Central memory CD8-positive, alpha-beta T cell (primary cell): ENCODE measurements at places on chromosomes 7 and 10.

DNA sequence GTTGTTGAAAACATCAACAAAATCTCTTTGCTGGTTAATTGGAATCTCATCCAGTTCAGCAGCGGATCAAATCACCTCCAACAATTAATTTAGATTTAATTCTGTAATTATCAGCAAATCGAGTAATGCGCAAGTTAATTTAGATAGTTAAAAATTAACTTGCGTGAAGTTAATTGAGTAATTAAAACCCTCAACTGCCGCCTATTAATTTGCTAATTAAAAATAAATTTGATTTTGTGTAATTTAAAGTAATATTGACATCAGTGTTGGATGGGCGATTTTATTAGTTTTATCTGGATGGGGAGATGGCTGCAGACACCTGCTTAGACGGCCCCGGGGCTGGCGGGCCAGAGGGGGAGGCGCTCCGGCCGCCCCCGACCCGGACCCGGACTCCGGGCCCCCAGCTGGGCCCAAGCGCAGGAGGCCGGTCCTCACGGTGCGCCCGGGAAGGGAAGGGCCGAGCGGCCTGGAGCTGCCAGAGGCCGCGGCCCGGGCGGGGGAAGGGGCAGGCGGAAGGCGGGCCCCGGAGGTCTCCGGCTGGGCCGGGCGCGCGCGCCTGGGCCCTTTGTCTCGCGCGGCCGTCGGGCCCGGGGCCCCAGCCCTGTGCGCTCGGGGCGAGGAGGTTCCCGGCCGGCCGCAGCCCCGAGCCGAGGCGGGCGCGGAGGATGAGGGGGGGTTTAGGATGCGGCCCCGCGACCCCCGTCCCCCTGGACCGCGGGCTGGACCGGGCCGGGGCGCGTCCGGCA lies 3.3 kb upstream of the UNCX start:
- DNase-seq: no peak

GRCh38 chr10:92714872-92715271 lies 25.1 kb downstream of the HHEX start:
- no peak for DNase-seq

- DNase-seq: no peak
Measured at GRCh38 chr7:94160719-94161435, 156.7 kb upstream of the BET1 start.

DNA sequence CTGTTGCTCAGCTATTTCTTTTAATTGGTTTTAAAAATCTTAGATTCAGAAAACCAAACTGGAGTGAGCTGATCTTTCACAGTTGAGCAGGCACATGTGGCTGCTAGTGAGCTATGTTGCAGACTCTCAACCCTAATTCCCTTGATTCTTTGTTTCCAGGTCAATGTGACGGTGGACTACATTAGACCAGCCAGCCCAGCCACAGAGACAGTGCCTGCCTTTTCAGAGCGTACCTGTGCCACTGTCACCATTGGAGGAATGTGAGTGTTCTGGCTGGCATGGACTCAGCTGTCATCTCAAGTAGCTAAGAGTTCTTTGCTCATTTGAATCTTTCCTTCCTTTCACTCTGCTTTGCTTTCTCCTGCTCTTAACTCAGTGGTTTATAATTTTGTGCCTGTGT lies 187.1 kb downstream of the LRRC4 start:
- DNase-seq: no peak

DNA sequence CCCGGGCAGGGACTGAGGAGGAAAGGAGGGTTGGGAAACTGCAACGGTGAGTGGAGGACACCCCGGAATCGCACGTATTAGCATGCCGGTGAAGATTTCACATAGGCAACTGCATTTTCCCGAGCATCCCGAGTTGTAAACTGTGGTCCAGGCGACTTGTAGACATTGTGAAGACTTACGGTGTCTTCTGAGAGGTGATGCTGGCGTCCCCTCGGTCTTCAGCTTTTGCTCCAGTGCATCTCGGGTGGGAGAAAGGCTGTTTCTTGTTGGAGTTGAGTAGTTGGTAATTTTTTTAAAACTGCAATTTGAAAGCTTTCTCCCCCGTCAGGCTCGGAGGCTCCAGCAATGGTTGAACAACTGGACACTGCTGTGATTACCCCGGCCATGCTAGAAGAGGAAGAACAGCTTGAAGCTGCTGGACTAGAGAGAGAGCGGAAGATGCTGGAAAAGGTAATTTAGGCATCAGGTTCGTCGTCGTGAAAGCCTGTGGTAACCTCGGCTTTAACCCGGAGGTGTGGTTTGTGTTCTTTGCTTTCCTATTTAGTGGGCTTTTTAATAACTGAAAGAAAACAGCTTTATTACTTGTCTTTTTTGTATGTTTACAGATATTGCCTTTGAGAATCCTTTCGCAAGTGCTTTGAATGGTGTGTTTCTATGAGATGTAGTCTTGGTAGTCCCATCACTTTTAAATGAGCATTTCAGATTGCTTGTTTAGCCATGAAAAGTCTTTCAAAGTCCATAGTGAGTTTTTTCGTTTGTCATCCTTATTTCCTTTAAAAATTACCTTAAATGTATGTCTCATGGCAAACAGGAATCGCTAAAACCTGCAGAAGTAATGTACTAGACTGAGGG lies 687 bp downstream of the HELLS start:
- DNase-seq: no peak

GRCh38 chr7:2079332-2080059 lies 153.2 kb downstream of the MAD1L1 start:
- DNase-seq: no peak

DNA sequence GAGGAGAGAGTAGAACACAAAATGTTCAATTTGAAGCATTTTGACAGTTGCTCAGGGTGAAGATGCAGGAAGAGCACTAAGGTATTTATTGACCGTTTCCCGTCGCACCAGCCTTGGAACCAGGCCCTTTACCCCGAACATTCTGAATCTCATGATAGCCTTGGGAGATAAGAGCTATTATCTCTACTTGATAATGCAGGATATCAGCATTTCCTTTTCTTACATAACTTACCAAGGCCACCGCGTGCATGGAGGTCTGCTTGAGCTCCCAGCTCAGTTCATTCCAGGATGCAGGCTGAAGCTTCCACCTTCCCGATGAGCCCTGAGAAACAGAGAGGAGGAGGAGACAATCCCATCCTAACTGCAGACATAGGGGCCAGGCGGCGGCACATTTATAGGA lies 324.2 kb upstream of the COBL start:
- no peak for DNase-seq

GRCh38 chr7:50207251-50207564 lies 97.3 kb upstream of the IKZF1 start:
- DNase-seq: no peak

DNA sequence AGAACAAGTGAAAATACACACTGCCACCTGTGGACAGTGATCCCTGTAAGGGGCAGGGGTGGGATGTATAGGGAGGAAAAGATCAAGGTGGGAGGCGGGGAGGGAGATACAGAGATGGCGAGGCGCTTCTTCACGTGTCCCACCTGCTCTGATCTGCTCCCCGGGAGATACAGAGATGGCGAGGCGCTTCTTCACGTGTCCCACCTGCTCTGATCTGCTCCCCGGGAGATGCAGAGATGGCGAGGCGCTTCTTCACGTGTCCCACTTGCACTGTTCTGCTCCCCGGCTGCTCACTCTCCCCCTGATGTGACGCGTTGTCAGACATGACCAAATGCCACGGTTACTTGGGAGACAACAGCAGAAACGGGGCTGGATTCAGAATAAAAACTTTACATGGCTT lies 308.3 kb upstream of the SHH start:
- DNase-seq: no peak

DNA sequence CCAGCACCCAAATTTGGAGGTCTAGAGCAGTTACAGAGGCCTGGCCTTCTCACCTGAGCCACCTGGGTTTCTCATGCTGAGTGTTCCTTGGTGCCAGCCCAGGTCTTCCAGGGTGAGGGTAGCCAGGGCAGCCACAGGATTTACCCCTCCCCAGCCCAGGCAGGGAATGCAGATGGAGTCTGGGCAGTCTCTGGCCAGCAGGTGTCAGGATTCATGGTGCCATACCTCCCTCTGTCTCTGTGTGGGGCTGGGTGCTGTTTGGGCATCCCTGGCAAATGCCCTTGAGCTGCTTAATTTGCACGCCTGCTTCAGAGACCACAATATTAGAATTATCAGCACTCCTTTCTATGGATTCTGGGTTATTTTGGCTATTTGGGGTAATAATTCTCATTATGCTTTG lies 246.7 kb downstream of the GFRA1 start:
- no peak for DNase-seq

DNA sequence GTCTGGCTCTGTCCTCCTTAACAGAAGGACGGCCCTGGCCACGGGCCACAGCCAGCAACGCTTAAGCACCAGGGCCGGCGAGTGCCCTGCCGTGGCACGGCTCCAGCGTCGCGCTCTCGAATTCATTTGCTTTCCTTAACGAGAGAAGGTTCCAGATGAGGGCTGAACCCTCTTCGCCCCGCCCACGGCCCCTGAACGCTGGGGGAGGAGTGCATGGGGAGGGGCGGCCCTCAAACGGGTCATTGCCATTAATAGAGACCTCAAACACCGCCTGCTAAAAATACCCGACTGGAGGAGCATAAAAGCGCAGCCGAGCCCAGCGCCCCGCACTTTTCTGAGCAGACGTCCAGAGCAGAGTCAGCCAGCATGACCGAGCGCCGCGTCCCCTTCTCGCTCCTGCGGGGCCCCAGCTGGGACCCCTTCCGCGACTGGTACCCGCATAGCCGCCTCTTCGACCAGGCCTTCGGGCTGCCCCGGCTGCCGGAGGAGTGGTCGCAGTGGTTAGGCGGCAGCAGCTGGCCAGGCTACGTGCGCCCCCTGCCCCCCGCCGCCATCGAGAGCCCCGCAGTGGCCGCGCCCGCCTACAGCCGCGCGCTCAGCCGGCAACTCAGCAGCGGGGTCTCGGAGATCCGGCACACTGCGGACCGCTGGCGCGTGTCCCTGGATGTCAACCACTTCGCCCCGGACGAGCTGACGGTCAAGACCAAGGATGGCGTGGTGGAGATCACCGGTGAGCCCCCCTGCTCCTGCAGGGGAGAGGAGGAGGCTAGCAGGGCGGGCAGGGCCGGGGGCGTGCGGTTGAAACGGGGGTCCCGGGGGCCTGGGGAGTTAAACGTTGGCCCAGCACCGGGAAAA lies at the start of gene HSPB1:
Gene HSPB1 (plus strand): TSS at position 327 of the 855 bp plus-strand sequence. CDS start 40 bp downstream, at position 367.
- DNase-seq: peak; percentile 48

- DNase-seq: no peak
Measured at GRCh38 chr7:74338366-74339108, 49.3 kb downstream of the CLIP2 start.
